ENCODE measurements at places on chromosomes 13 and 19.

DNA sequence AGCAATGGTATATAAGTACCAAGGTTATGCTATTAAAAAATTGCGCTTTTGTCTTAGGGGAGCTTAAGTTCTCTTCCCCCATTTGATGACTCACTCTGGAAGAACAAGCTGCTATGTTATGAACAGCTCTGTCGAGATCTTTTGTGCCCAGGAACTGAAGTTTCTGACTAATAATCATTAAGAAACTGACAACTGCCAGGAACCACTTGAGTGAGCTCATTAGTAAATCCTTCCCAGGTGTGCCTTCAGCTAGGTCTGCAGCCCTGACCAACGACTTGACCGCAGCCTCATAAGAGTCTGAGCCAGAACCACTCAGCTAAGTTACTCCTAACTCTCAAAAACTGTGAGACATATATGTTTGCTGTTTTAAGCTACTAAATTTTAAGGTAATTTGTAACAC is 147.8 kb downstream of the SLITRK6 start:
- no peak for DNase-seq
- no peaks in the 10 kb centered on the region for H3K36me3 ChIP-seq
- no peak overlapping the region for H3K4me3 ChIP-seq
- H3K4me1 ChIP-seq: no peaks in the 10 kb centered on the region
- H3K27me3 ChIP-seq: no peaks in the 10 kb centered on the region

- H3K4me1 ChIP-seq: peaks cover 16% of the 10 kb centered on the region
- H3K27me3 ChIP-seq: no peaks in the 10 kb centered on the region
- no peak overlapping the region for H3K4me3 ChIP-seq
- H3K27ac ChIP-seq: no peak overlapping the region
Observed at GRCh38 chr19:41420101-41420880, 6.9 kb downstream of the B3GNT8 start.

DNA sequence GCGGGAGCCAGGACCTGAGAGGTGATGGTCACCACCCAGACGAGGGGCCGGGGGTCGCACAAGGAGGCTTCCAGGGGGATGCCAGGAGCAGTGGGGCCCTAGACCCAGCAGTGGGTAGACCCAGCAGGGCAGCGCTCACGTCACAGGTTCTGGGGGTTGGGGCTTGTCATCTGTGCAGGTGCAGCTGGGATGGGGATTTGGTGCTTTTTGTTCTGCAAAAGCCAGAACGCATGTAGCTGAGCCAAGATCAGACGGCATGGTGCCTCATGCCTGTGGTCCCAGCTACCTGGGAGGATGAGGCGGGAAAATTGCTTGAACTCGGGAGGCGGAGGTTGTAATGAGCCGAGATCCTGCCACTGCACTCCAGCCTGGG is 15.1 kb downstream of the CSNK1G2 start:
- no peak overlapping the region for H3K27ac ChIP-seq
- DNase-seq: no peak
- H3K4me1 ChIP-seq: no peaks in the 10 kb centered on the region
- H3K4me3 ChIP-seq: no peak overlapping the region
- peaks cover 4% of the 10 kb centered on the region for H3K36me3 ChIP-seq
- H3K27me3 ChIP-seq: no peaks in the 10 kb centered on the region

GRCh38 chr13:70694996-70695715 is 586.9 kb upstream of the KLHL1 start:
- no peak overlapping the region for H3K27ac ChIP-seq
- H3K4me1 ChIP-seq: no peaks in the 10 kb centered on the region
- no peak overlapping the region for H3K4me3 ChIP-seq
- no peak for DNase-seq

GRCh38 chr13:19155321-19155861 is 26.2 kb downstream of the TUBA3C start:
- no peaks in the 10 kb centered on the region for H3K4me1 ChIP-seq
- H3K36me3 ChIP-seq: no peaks in the 10 kb centered on the region
- no peaks in the 10 kb centered on the region for H3K27me3 ChIP-seq
- DNase-seq: no peak
- no peak overlapping the region for H3K4me3 ChIP-seq

DNA sequence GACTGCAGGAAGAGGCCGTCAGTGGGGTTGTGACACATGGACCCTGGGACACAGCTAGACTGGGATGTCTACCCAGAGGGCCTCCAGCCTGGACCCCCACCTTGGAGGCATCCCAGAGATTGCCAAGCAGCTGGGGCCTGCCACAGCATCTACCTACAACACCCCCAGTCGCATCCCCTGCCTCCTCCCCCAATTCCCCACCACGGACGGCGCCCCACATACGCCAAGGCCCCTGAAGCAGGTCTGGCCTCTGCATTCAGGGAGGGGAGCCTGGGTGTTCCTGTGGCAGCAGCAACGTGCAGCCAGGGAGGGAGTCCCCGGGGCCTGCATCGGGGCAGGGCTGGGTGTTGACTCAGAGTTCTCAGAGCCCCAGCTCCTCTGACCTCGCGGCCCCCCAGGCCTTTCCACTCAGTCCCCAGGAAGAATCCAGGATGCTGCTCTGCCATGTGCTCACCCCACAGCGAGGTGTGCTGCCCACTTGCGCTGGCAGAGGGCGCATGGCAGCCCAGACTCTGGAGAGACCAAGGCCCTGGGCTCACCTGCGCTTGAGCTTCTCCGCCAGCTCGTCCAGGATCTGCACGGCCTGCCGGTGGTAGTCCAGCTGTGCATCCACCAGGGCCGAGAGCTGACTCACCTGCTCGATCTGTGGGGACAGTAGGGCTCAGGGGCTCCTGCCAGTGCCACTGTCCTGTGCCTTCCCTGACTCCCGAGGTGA is 19.6 kb downstream of the MPND start:
- no peak for DNase-seq
- H3K4me3 ChIP-seq: no peak overlapping the region
- peaks cover 76% of the 10 kb centered on the region for H3K36me3 ChIP-seq
- no peaks in the 10 kb centered on the region for H3K27me3 ChIP-seq
- H3K27ac ChIP-seq: no peak overlapping the region

Measured in right atrium auricular region (tissue), 2 donors.